Fibroblast of skin of left quadriceps (primary cell): ENCODE measurements at places on chromosomes 1 and 21.

DNA sequence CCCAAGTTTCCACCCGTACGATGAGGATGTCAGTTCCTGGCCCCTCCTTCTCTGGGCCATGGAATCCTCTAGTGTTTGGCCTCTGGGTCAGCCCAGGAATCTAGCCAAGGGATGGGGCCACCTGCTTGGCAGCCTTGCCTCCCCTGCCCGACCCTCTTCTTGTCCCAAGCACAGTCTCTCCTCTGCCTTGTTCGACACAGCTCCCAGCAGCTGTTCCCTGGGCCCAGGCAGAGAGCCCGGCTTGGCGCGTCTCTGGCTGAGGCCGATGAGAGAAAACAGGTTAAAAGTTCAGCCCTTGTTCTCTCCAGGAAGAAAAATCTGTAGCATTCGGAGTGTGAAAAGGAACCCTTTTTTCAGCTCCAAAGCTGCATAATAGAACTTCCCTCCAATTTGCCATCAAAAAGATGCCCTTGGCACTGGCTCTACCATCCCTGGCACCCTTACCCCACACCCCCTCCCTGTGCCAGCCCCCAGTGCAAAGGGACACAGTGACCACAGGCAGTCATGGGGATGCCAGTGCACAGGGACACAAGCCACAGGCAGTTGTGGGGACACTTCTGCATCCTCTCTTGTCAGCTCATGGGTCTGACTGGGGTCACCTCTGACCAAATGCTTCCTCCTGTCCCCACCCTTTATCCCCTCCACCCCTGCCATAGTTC lies 68.4 kb downstream of the EPHB2 start:
- no peak for DNase-seq

GRCh38 chr1:68352202-68352601 lies 97.6 kb downstream of the RPE65 start:
- DNase-seq = no peak

DNA sequence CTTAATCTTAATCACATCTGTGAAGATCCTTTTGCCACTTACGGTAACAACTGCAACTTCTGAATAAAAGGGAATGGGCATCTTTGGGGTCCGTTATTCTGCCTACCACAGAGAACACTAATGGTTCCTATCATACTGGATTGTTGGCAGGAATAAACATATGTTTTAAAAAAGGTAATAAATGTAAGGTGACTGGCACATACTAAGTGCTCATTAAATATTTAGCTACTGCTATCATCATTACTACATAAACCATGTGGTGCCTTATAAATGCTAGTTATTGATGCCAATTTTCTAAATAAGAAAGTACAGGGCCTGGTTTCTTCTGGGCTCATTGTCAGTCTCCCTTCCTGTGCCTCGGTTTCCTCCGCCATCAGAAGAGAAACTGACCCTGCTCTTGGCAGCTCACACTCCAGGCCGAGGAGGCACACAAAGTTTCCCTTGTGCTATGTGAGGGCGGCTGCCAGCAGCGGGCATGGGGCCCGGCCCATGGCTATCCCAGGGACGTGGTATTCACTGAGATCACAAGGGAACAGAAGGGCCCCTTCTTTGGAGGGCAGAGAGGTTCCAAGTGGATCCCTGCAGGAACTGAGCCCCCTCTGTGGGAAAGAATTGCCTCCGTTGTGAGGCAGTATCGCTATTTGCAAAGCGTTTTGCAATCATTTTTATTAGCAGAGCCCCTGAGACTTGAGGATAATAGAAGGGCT lies 26.2 kb downstream of the NAV1 start:
- no peak for DNase-seq

- DNase-seq = no peak
Observed at GRCh38 chr1:171017426-171017825, 73.3 kb upstream of the FMO3 start.

- no peak for DNase-seq
Observed at GRCh38 chr1:204616641-204617040, 68.9 kb downstream of the LRRN2 start.

DNA sequence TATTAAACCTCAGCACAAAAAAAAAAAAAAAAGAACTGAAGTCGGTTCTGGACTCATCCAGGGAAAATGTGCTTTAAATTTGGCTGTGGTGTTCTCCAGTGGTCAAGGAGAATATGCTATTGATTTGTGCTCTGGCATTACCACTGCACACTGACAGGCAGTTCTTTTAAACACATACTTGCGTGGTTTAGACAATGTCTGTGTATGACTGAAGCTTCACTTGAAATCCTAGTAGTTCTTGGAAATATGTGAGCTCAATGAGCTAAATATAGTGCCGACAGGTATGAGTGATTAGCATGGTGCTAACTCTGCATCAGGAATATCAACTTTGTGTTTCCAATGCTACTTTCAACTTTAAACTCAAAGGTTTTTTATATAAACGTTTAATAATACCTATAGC lies 415.6 kb downstream of the SMYD3 start:
- peak; percentile 37 for DNase-seq

- DNase-seq = no peak
Observed at GRCh38 chr1:78726686-78727085, 77.1 kb downstream of the IFI44 start.

- no peak for DNase-seq
Observed at GRCh38 chr1:79373481-79374125, 367.1 kb upstream of the ADGRL4 start.

GRCh38 chr1:161217831-161218230 lies 2.7 kb downstream of the FCER1G start:
- DNase-seq = no peak

DNA sequence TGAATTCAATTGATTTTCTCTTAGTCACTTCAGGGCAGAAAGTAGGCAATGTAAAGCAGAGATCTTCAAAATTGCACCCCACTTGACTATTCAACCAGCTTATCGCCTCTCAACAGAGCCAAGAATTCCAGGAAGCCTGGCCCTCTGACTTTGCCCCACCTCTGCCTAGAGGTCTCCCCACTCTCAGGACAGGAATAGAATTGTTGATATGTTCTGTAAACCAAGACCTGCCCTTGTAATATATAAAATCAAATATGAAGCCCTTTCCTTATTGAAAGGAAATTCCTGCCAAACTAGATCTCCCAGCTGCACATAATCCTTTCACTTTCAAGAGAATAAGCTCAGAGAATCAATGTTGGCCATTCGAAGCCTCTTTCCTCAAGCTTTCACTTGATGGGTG lies 116.1 kb upstream of the DPT start:
- DNase-seq = no peak

GRCh38 chr21:41958886-41959563 lies 5.2 kb upstream of the C2CD2 start:
- no peak for DNase-seq

DNA sequence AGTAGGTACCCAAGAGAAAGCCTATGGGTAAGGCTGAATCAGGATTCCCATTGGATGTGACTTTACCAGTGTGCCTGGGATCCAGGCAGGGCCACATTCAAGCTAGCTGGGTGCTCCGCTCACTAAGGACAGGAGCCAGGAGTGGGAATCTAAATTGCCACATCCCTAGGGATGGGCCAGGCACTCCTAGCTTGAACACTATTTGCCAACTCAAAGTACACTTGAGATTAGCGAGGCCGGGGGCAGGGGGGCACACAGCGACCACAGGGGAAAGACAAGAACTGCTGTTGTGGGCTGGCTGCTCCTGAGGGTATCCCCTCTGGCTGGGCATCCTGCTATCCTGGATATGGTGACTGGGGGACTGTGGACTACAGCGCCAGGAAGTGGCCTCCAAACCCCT lies 4.3 kb downstream of the SLC45A3 start:
- no peak for DNase-seq

DNA sequence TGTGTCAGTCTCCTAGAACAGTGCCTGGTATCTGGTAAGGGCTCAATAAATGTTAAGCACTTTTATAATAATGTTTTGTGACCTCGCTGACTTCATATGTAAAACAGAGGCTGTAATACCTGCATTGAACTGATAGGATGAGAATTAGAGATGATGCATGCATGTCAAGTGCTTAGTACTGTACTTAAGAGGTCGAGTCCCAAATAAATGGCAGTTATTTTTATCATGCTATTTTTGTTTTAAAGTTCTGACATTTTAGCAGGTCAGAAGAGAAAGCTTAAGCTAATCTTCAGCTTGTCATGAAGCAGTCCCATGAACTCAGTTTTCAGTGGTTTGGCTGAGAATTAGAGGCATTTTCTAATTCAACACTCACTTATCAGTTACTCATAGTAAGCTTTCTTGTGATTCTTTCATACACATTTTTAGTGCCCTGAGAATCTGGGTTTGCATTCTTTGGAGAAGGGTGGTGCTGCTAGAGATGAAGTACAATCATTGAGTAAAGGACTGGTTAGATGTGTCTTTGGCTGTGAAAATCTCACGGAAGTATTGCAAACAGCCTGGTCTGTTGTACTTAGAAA lies 75.7 kb upstream of the RAVER2 start:
- no peak for DNase-seq

DNA sequence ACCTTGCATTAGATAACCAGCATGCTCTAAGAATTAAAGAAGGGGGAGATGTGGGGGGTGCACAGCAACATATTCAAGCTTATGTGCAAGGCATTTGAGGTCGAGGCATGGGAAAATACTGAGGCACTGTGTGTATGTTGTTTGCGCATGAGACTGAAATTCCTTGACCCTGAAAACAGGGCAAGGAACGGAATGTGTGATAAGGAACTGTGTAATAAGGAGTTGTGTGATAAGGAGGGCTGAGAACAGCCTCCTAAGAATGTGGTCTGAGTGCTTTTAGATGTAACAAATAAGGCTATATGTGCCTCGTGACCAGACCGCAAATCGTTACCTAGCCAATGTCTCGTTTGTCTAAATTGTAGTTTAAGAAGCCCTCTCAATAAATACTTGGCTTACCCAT lies 26.5 kb upstream of the ITLN1 start:
- DNase-seq = no peak

DNA sequence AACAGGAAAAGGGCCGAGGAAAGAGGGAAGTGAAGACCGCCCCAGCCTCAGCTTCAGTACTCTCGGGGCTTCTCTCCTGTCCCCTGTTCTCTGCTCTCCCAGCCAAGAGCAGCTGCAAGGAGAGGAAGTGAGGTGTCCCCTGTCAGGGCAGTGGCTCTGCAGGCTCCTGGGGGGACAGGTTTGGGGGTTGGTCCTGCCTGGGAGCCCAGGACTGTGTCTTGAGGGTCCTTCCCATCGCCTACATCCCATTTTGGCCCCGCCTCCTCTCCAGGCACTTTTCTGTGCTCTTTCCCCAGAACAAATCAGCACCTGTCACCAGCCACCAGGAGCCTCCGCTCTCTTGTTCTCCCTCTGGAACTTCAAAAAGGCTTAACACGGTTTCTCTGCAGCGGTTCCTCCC lies 82.6 kb downstream of the VWA5B1 start:
- no peak for DNase-seq

GRCh38 chr1:157993918-157994605 lies 617 bp downstream of the KIRREL1 start:
- no peak for DNase-seq

GRCh38 chr21:41726058-41726558 lies 40.7 kb downstream of the RIPK4 start:
- no peak for DNase-seq

DNA sequence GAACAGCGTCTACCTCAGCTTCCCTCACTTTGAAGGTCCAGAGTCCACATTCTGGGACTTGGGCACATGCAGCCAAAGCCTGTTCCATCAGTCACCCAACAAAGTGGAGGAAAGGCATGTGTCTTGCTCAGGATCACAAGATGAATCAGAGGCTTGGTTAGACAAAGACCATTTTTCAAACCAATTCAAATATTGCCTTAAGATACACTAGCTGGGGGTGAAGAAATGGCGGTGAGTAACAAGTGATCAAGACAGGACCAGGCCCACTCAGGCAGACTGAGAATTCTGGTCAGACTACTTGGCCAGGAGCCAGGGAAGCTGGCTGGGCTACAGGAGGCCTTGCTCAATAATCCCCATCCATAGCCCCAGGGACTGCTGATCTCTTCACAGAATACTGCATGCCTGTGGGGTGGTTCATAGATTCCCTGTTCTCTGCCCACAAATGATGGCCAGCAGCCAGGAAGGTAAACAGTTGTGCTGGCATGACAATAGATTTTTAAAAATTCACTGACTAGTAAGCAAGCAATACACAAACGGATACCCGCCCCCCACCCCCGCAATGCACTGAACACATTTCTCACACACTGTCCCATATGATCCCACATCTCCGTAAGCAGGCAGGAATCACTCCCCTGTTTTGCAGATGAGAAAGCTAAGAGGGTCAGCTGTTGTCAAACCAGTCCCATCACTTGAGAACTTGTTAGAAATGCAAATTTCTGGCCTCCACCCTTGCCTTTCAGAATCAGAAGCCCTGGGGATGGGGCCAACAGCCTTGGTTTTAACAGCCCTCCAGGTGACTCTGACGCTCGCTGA lies 27.2 kb downstream of the ERI3 start:
- peak; percentile 100 for DNase-seq

GRCh38 chr1:53294567-53294966 lies 33.3 kb downstream of the LRP8 start:
- DNase-seq = no peak

DNA sequence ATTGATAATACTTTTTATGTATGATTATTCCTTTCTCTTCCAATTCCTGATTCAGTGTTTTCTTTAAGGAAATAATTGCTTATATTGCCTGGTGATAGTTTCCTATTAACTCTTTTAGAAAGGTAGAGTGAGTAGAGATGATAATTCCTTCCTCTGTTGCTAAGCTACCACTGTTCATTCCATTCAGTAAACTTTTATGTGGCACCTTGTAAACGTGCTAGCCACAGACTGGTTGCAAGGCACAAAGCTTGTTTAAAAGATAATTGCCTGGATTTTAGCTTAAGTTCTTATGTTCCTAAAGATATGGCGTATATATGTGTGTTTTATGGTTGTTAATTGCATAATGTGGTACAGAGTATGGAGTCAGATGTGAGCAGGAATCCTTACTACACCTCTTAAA lies 3.2 kb downstream of the ZFYVE9 start:
- no peak for DNase-seq

GRCh38 chr1:229572286-229572685 lies 13.8 kb upstream of the ABCB10 start:
- no peak for DNase-seq

- no peak for DNase-seq
Observed at GRCh38 chr1:54064299-54064698, 10.9 kb downstream of the TCEANC2 start.

- DNase-seq = no peak
Observed at GRCh38 chr1:54188291-54188690, 11.5 kb downstream of the CYB5RL start.

GRCh38 chr1:202807451-202807925 lies 733 bp downstream of the KDM5B start:
- no peak for DNase-seq

DNA sequence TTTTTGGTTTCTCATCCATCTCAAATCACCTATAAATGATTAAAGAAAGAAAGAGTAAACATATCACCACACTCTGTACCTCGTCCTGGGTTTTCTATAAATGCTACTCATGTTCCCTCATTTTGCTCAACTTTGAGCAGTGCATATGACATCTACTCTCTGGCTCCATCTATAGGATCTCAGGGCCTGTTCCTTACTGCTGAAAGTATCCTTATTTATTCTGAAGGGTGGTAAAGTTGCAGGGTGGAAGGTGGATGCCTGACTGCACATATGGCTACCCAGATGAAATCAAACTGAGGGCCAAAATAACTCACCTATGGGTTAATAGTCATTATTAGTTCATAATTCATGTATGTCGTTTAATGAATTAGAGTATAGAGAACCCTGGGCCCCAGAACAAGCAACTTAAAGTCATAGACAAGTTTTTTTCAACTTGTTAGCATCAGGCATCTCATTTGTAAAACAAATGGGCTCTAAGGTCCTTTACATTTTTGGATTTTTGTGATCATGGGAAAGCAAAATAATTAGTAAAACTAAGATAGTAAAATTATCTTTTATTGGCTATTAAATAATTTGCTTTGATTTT lies 46.5 kb downstream of the NCF2 start:
- DNase-seq = peak; percentile 36

- DNase-seq = no peak
Observed at GRCh38 chr1:156553860-156554485, 18.4 kb downstream of the IQGAP3 start.

- DNase-seq = peak; percentile 65
Observed at GRCh38 chr1:106276871-106277270, 779.6 kb upstream of the PRMT6 start.
